ENCODE measurements at places on chromosomes 1 and 21.

GRCh38 chr1:30522031-30523004 lies 201.1 kb downstream of the MATN1 start:
- DNase-seq = no peak

GRCh38 chr1:39955547-39956539 lies 898 bp downstream of the MFSD2A start:
- DNase-seq = peak; percentile 30

DNA sequence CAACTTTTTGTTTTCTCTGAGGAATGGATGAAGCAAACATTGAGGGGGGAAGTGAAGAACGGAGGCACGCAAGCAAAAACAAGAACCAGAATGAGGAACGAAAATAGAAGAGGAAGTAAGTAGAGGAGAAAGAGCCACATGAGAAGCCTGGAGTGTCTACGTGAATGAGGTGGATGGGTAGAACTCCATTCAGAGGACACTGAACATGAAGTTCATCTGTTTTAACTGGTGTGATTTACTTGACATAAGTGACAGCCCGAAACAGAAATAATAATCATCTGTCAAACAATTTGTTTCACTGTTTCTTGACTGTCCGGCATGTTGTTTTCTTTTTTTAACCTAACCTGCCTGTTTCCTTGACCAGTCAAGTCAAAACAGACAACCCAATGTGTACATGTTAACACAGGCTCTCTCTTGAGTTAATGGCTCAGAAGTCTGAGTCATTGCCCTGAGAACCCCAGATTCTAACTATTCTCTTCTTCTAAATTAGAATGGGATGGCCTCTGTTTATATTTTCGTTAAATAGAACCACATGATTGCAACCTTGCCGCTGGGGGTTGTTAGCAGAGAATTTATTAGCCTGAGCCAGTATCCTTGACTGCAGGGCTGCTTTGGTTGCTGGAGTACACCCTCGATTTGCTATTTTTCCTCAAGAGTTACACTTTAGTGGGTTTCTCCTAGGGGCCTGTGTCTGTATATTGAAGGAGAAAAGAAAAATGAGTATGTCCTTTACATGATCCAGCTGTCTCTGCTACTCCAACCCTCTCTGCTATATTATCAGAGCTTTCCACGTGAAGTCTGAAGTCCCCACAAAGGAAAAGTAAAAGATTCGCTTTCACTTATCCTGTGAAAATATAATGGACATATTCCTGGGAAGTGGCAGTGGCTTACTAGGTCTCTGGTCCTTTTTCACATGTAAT lies 151.7 kb downstream of the ZC3H11B start:
- DNase-seq = no peak

DNA sequence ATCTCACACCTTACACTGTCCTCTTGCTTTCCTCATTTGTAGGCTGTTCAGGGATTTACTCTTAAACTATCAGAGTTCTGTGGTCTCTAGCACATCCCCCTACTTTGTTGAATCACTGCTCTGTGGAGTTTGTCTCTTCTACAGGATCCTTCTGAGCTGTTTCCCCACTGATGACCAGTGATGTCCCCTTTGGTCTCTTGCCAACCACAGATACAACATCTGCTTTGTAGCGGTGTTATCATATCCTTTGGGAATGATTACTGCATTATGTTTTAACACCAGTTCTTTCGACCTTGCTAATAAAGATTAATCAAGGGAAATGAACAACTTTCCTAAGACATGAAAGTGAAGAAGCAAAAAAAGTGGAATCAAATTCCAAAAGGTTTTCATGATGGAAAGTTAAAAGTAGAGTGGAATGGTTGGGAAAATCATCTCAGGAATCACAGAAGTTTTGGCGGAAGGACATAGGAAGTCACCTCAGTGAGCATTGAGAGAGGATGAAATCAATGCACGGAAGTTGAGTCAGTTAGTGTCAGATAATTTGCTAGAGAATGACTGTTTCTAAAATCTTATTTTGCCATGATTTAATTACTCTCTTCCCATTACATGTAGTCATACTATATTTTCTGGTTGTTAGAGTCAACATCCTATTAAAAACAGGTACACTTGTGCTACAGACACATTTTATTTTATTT lies 11.2 kb downstream of the OR10K2 start:
- DNase-seq = no peak

DNA sequence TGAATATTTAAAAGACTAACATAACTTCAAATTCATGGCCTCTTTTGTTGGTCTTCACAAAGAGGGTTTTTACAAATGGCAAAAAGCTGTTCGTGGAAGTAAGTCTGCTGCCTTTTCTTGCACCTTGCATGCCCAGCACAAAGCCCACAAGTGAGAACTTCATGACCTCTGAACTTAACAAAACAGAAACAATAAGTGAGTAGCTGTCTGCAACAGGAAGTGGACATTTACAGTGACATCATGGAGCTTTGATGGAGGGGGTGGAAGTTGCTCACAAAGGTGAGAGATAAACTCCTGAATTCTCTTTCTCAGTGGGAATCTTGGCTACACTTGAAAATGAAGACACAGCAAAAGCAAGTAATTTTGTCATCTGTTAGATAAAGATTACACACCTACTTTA lies 303.3 kb upstream of the DEPDC1 start:
- no peak for DNase-seq

DNA sequence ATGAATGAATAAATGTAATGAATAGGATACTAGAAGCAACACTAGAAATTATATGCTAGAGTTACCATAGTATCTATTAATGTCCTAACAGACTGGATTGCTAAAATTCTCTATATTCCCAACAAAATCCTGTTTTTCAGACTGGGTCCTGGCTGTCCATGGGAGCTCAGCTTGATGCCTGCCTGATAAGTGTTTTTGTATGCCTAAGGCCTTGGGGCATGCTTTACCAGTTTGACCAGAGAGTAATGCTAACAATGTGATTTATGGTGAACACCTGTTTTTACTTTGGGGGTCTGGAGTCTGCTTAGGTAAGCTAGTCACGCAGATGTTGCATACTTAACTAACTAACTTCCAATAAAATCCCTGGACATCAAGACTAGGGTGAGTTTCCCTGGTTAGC lies 318.8 kb upstream of the DEPDC1 start:
- no peak for DNase-seq

DNA sequence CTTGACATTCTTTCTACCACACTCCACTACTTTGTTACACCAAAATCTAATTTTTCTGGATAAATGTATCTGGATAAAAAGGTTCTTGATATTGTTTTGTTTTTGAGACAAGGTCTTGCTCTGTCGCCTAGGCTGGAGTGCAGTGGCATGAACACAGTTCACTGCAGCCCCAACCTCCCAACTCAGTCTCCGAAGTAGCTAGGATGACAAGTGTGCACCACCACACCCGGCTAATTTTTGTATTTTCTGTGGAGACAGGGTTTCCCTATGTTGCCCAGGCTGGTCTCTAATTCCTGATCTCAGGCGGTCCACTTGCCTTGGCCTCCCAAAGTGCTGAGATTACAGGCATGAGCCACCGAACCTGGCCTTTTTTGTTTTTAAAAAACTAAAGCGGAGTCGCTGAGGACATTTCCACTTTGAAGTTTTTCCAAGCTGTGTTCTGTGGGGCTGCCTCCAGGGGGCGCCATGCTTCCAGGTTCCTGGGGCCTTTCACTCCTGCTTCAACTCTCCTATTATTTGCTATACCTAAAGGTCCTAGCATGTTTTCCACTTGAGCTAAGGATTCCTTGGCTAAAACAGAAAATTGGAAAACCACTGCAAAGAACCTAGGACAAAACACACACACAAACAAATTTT lies 14.1 kb upstream of the NCMAP start:
- DNase-seq = peak; percentile 35

GRCh38 chr1:101905283-101905835 lies 91.4 kb downstream of the OLFM3 start:
- DNase-seq = no peak

DNA sequence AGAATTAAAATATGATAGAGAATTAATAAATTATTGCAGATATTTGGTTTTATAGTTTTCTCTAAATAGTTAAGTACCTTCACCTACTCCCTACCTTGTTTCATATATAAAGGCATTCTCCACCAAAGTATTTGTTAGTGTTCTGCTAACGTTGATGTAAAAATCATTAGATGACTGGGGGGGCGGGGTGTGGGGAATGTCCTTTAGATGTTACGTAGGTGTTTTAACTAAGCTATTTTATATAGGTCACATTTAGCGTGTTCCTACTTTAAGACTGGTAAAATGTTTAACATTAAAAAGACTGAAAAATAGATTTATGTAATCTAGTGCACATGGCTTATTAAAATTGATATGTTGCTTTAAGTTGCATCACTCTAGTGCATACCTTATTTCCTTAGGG lies 48.6 kb downstream of the PTPRC start:
- no peak for DNase-seq

DNA sequence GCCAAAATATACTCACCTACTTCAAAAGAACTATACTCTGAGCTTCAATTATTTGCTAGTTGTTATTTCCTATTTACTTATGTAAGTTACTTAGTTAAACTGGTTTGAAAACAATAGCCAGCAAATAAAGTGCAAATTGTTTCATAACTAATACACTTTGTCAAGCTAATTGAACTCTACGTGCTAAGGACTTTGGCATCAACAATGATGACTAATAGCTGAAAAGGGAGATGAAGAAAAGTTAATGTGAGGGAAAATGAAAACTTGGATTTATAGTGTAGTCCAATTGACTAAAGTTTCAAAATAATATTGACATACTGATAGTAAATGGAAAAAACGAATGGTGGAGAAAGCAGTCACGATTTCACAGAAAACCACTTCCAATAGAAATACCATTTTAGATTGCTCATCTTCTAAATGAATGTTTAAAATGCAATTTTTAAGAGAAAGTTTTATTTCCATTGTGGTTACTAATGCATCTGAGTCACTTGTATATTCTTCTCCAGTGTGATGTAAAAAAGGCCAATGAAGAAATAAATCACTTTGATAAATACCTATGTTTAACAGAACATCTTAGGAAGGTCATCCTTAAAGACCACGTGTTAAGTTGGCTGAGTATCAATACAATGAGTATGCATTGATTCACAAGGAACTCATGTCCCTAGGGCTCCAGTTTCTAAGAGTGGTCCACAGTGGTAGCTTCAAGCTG lies 455.2 kb downstream of the LTN1 start:
- DNase-seq = no peak

DNA sequence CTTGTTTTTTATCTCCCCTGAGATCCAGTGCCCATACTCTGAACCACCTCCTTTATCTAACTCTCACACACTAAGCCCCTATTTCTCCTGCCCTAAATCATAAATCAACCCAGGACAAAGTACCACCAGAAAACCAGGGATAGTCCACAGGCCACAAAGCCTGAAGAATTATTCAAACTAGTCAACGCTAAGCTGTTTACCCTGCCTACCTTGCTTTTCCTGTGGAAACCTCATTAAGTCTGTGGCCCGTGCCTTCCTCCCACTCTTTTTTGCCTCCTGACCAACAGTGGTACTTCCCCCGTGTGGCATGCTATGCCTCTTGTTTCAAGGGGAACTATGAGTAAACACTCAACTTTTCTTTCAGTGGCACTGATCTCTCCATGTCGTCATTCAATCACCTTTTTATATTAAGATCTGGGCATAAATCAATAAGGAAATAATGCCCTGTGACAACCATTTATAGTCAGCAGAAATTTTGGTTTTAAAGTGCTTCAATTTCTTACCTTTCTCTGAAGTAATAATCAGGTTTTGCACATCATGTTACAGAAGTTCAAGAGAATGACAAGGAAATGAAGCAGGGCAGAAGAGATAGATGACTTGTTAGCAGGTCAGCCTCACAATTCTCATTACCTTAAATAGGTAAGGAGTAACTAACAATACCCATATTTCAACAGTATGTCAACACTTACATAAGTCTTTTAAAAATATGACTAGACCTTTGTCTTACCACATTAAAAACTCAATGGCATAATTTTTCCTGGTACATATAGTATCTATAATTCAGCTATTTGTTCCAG lies 32.1 kb downstream of the EYA3 start:
- DNase-seq = no peak

DNA sequence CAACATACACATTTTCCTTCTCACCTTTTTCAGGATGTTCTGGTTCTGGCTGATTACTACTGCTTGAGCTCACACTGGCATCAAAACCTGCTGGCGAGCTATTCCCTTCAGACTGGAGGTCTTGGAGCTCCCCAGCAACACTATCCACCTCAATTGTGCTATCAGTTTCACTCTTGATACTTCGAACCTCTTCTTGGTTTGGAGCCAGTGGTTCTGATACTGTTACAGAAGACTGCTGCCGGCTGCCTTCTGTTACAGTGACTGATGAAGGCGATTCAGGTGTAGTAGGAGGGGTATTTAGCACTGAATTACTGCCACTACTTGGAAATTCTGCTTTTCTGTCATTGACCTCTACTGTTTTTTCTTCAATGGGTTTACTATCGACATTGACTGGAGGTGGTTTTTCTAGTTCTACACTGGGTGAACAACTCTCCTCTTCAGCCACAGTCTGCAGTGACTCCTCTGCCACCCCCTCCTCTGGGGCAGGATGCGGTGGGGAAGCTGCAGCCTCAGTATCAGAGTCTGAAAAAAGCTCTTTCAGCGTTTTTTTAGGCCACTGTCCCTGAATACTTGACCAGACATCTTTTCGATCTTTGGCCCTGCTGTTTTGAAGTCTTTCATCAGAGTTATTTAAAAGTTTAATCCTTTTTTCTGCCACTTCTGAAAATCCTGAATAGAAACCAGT lies 20.7 kb upstream of the RBM34 start:
- DNase-seq = no peak

GRCh38 chr1:94463765-94464330 lies 45.7 kb downstream of the ABCD3 start:
- DNase-seq = peak; percentile 66

GRCh38 chr1:107804741-107805140 lies 160.2 kb downstream of the VAV3 start:
- no peak for DNase-seq

DNA sequence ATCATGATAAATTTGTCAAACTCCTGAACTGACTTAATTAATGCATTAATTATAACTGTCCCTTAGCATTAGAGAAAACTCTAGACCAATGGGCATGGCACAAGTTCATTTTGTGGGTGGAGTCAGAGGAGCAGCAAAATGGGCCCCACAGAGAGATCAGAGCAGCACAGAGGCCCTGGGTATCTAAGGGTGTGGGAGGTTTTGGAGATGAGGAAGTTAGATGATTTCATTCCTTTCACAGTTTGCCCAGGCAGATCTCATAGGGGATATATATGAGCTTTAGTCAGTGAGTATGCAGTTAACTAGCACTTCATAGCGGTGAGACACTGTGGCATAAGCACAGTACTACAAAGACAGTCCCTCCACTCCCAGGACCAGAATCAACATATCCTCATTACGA lies 117.3 kb downstream of the MAB21L3 start:
- no peak for DNase-seq

DNA sequence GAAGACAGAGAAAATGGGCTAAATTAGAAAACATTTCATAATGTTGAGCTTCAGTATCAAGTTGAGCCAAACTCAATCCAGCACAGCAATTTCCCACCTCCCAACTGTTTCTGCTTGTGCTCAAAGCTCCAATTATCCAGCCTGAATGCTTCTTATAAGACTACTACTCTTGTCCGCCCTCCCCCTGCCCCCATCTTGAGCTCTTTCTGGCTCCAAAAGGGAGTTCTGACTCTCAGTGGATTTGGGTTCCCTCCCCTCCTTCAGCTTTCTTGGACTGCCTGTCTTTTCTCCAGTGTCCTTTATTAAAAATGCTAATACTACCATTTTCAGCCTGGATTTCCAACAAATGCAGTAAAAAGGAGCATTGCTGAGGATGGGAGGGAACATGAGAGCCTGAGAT lies 174.8 kb downstream of the ASTN1 start:
- DNase-seq = no peak

- DNase-seq = no peak
These were observed 21.8 kb downstream of the COA7 start for GRCh38 chr1:52676249-52676903.

Measured in A549 (cell line).